ENCODE measurements at places on chromosomes 2 and 18.
A peak's percentile ranks its signal among the peaks of the same experiment; 100 is the strongest.

DNA sequence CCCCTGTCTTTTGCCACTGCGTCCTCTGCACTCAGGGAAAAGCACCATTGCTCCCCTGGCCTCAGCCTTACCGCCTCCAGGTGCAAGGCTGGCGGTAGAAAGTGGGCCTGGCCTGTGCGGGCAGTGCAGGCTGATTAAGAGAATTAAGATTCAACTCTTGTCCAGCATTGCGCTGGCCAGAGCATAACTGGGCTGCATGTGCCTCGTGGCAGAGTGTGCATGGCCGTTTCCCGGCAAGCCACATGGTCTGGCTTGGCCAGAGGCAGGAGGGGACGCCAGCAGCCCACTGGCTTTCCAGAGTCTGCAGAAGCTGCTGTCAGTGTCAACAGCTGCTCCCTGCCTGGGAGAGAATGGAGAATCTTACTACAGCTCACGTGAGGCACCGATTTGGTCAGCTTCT, 12.3 kb downstream of the NTSR2 start:
- DNase-seq, result no peak

GRCh38 chr2:157875641-157876065, 477 bp downstream of the ACVR1 start:
- DNase-seq, result no peak

DNA sequence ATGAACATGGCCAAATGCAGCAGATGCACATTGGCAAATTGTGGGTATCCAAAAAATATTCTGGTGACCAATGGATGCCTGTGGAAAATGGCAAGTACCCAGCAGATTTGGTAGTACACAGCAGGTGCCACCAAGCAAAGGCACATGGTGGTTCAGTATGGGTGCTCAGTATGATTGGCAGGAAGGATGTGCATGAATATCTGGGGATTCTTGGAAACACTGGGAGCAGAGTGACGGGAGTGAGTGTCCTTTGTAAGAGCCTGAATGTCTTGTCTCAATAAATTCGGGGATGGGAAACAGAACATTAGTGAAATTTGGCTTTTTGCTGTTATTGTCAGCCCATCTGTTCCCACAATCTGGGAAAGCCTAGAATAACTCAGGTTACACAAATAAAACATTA, 36.8 kb upstream of the ACADL start:
- DNase-seq, result no peak

DNA sequence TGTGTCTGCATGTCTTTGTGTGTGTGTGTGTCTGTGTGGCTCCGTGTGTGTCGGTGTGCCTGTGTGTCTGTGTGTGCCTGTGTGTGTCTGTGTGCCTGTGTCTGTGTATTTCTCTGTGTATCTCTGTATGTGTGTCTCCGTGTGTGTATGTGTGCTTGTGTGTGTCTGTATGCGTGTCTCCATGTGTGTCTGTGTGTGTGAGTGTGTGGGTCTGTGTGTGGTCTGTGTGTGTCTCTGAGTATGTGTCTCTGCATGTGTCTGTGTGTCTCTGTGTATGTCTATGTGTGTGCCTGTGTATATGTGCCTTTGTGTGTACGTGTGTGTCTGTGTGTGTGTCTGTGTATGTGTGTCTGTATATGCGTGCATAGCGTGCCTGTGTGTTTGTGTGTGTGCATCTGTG, 45.2 kb downstream of the MYCN start:
- no peak for DNase-seq

DNA sequence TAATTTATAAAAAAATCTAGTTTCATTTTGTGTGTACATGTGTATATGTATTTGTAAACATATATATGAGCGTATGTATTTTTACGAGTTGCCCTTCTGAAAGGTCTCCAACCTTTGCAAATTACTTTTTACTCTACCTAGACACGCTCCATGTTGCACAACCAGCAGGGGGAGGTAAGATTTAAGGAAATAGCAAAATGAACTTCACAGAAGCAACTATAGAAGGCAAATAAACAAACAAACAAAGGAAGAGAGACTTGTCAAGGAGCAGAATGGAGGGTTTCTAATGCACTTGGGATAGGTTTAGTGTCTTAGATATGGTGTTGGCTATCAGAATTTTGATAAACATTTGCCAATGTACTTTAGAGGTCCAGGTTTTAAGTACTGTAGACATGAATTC, 820.5 kb upstream of the POU3F3 start:
- DNase-seq, result peak; percentile 12

- no peak for DNase-seq
Observed at GRCh38 chr2:112699984-112700667, 20.7 kb upstream of the NT5DC4 start.

- DNase-seq, result no peak
Observed at GRCh38 chr18:4549164-4549872, 94.2 kb upstream of the DLGAP1 start.

DNA sequence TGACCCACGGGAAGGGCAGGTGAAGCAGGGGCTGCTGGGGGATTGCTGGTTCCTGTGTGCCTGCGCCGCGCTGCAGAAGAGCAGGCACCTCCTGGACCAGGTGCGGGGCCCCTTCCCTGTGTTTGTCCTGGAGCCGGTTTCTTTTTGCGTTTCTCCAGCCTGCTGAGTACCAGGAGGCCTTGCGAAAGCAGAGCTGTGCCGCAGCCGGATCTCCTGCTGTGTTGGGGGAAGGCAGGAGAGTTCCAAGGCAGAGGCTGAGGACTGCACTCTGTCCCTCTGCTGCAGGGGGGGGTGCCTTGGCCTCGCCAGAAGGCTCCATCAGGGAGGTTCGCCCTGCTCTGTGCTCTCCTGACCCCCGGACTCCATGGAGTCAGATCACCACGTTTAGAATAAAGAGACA, 2.8 kb downstream of the CAPN10 start:
- no peak for DNase-seq

GRCh38 chr2:70243806-70244584, 4.4 kb downstream of the TIA1 start:
- DNase-seq, result no peak

DNA sequence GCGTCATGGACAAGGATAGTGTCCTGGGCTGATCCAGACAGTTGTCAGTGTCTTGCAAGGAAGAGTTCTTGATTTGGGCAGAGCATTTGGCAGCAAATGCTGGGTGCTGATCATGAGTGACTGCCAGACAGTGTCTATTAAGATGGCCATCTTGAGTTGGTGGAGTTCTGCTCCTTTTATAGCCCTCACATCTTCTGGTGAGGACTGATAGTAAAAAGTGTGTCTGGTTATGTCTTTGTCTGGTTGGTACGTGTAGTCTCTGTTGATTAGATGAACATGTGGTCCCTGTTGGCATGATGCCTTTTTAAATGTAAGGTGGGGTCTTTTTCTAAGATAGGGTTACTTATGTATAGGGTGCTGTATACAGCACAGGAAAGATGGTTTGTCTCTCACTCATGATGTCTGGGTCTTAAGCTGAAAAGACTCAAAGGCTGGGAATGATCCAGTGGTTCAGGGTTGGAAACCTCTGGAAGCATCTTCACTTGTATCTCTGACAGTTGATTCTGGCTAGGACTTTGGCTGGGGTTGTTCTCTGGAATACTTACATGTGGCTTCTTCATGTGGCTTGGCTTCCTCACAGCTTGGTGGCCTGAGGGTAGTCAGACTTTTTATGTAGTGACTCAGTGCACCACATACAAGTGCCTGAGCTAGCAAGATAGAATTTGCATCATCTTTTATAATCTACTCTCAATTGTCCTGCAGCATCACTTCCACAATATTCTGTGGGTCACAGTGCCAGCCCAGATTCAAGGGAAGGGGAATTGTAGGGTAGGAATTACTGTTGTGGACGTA, 11.8 kb downstream of the MTX2 start:
- DNase-seq, result no peak

- DNase-seq, result no peak
Observed at GRCh38 chr2:218230882-218231281, 13.9 kb downstream of the ARPC2 start.

- no peak for DNase-seq
Observed at GRCh38 chr2:157152362-157152761, 105.1 kb upstream of the GALNT5 start.

GRCh38 chr2:88307817-88308216, 137.7 kb downstream of the THNSL2 start:
- DNase-seq, result peak; percentile 10

GRCh38 chr2:134852518-134852917, 14.1 kb downstream of the ACMSD start:
- no peak for DNase-seq

- DNase-seq, result no peak
Observed at GRCh38 chr18:13136056-13136903, 82.3 kb upstream of the LDLRAD4 start.

- no peak for DNase-seq
Observed at GRCh38 chr18:55477499-55477859, 110.5 kb downstream of the TCF4 start.

DNA sequence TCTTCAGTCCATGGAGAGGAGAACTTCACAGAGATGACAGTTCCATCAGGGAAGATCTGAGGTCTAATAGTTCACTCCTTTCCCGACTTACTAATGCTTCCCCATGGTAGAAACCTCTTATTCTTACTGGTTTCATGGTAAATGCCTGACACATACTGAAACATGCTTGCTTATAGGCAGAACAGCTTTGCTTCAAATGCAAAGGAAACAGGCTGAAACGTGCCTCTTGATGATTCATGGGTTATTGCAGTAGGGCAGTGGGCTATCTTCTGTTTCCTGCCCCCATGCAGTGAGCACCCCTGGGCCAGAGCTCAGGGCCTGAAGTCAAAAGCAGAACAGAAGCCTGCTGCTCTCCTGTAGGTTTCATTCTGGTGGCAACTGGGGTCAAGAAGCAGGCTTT, 223.5 kb downstream of the RDH14 start:
- no peak for DNase-seq

- DNase-seq, result no peak
Observed at GRCh38 chr2:170052151-170052550, 125.8 kb upstream of the MYO3B start.

- DNase-seq, result no peak
Observed at GRCh38 chr2:239255218-239255617, 145.6 kb downstream of the HDAC4 start.

DNA sequence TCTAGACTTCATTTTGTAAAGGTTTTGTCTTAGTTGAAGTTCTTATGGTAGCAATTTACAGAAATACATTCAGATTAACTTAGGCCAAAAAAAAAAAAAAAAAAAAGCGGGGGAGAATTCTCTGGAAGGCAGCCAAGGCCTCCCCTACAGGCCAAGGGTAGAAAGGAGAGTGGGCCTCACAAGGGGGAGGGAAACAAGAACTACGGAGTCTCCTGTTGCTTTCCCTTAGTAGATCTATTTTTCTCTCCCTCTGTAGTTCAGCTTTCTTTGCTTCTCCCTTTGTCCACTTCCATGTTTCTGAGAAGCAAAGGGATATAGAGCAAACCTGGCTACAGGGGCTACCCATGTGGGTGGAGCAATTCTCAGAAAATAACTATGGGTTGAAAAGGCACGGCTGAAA, 2.4 kb upstream of the STK11IP start:
- DNase-seq, result no peak

DNA sequence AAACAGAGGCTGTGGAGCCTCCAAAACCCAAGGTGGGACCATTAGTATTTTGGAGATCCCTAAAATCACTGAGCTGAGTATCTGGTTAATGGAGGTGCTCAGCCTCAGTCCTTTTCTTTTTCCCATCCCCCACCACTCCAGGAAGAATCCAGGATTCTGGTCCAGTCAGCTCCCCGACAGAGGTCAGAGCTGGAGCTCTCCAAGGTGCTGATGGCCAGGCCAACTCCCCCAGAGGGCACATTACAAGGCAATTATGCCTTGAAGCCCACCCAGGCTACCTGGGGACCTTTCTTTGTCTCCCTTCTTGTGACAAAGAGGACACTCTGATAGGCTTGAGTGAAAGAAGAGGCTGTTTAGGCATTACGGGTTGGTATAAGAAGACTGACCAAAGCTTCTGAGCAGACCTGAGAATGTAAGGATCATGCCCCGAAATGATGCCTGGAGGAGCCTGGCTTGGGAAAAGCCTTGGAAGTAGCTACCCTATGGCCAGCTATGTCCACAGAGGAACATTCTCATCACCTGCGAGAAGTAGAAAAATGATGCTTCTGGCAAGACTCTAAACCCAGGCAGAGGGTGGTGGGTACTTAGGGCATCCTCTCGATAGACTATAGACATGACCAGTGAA, 102.5 kb upstream of the LDAH start:
- no peak for DNase-seq

- peak; percentile 20 for DNase-seq
Observed at GRCh38 chr2:35035883-35036282, 1319.7 kb upstream of the CRIM1 start.
